Hypothalamus (tissue), 51 donors: ENCODE measurements at places on chromosomes 12 and 14.

DNA sequence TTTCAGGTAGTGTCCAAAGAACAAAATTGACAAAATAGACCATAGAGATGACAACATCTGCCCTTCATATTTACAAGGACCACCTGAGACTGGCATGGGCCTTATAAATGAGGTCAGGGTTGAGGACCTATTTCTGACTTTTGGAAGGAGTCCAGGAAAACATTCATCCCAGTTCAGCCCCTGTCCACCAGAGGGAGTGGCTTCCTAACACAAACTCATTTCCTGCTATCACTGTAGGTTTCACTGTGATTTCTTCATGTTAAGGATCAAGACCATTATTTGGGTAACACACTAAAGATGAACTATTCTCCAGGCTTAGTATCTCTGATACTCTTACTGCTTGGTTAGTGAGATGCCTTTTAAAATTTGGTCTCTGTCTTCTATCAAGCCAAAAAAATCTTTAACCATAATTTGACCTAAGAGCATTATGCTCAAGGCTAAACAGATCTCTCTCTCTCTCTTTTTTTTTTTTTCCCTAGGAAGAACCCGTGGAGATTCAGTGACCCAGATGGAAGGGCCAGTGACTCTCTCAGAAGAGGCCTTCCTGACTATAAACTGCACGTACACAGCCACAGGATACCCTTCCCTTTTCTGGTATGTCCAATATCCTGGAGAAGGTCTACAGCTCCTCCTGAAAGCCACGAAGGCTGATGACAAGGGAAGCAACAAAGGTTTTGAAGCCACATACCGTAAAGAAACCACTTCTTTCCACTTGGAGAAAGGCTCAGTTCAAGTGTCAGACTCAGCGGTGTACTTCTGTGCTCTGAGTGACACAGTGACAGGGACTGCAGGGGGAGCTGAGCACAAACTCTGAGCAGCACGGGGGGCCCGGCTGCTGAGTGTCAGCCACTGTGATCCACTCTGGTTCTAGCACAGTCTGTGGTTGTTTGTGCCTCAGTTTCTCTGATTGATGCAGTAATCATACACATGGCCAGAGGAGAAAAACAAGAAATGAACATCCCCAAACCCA, 267.6 kb upstream of the OR4E1 start:
- DNase-seq = no peak

DNA sequence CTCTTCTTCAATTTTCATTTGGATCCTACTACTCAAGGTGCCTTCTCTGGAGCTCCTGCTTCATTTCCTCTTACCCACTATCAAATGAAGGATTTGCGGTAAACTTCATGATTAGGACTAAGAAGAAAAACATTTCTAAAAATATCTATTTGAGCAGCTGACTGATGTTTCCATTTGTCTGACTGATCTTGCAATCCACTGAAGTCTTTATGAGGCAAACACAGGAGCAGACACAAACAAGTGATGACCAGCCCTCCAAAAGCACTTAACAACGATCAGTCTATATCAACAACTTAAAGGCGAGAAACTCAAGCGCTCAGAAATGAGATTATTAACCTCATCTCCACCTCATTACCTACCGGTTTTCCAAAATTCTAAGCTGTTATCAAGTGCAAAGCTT, 26.2 kb downstream of the OSBPL8 start:
- no peak for DNase-seq

DNA sequence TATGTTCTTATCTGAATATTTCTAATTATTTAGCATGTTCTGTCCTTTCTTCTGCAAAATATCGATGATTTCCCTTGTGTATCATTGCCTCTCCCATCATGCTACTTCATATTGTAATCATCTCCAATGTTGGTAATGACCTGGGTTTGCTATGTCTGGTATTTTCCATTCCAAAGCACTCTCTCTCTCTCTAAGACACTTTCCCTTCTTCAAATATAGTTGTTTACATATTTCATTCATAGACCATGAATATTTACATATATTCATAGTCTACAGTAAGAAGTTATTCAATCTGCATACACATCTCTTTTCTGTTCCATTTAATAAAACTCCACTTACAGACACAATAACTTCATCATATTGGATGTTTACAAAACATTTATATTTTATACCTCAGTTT, 1516.5 kb upstream of the FLRT2 start:
- DNase-seq = no peak

- DNase-seq = no peak
Measured at GRCh38 chr12:57166971-57167371, 19.6 kb upstream of the LRP1-AS start.

DNA sequence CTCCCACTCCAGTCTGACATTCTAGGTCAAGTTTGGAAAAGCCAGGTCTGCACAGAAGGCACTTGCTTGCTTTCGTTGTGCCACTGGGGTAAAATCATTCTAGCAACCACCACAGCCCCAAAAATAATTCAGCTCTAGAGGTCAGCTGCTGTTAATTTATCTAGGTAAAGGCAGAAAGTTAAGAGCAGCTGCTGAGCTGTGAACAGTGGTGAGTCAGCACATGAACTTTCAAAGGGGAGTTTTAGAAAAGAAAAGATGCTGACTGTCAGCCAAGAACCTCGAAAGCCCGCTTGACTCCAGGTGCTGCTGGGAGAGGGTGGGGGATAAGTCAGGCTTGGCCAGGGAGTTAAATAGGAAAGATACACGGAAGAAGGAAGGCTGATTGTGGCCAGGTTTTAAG, 12.7 kb downstream of the CCDC197 start:
- no peak for DNase-seq

- DNase-seq = no peak
Measured at GRCh38 chr12:112852127-112852526, 54.6 kb upstream of the OAS1 start.

GRCh38 chr14:44428231-44428945, 78.7 kb downstream of the FSCB start:
- DNase-seq = no peak
